ENCODE measurements at places on chromosomes 11 and 22.

GRCh38 chr22:48961705-48962104 is 866.0 kb downstream of the BRD1 start:
- DNase-seq, result no peak

GRCh38 chr11:69948256-69949141 is 129.3 kb upstream of the FGF3 start:
- DNase-seq, result no peak

DNA sequence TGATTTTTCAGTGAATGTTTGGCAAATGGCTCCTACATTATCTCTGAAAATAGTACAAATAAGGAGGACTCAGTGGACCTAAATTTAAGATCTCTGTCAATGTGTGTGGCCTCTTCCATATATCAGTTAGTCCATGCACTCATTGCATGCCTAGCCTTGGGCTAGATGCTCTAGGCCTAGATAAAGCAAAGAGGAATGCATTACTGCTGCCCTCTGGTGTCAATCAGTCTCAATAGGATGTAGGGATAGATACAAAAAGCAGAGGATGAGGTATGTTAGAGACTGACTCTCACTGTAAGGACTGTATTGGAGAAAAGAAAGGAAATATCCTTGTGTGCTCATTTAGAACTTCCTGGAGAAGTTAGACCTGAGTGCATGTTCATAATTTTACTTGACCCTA is 42.0 kb downstream of the MS4A2 start:
- peak; percentile 27 for DNase-seq

- DNase-seq, result no peak
Measured at GRCh38 chr11:2537896-2538724, 93.3 kb downstream of the KCNQ1 start.

- peak; percentile 39 for DNase-seq
Measured at GRCh38 chr22:25051983-25052710, 99.6 kb downstream of the KIAA1671 start.

GRCh38 chr22:42837556-42837955 is 19.5 kb downstream of the ARFGAP3 start:
- no peak for DNase-seq

GRCh38 chr11:20211691-20212090 is 51.4 kb upstream of the DBX1 start:
- no peak for DNase-seq

DNA sequence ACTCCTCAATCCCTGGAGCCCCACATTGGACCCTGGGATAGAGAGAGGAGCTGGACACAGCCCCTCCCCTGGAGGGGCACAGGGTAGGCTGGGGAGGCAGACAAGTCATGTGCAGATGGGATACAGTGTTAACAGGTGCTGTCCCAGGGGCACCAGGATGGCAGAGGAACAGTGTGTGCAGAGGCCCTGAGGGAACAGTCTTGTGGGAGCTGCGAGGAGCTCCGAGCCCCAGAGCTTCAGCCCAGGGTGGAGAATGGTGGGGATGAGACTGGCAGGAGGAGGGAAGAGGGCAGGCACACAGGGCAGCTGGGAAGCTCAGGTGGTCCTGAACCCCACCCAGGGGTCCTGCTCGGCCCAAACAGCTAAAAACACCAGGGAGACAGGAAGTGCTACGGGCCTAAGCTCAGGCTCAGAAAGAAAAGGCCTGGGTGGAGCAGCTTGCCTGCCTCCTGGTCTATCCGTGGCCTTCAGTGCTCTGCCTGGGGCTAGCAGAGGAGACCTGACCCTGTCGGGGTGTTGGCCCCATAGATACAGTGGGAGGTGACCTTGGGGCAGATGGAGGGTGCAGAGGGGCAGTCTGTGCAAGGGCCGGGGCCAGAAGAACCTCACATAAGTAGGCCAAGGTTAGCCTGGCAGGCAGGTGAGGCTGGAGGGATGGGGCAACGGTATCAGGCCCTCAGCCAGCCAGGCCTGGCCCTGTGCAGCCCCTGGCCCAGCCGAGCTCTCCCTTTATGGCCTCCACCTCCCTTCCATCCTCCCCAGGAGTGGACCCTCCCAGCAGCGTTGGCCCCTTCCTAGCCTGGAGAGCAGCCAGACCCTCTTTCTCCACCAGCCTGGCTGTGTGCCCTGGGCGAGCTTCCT is 15.4 kb downstream of the CAPN5 start:
- no peak for DNase-seq

GRCh38 chr11:61065955-61066638 is 36.2 kb upstream of the CD5 start:
- no peak for DNase-seq

DNA sequence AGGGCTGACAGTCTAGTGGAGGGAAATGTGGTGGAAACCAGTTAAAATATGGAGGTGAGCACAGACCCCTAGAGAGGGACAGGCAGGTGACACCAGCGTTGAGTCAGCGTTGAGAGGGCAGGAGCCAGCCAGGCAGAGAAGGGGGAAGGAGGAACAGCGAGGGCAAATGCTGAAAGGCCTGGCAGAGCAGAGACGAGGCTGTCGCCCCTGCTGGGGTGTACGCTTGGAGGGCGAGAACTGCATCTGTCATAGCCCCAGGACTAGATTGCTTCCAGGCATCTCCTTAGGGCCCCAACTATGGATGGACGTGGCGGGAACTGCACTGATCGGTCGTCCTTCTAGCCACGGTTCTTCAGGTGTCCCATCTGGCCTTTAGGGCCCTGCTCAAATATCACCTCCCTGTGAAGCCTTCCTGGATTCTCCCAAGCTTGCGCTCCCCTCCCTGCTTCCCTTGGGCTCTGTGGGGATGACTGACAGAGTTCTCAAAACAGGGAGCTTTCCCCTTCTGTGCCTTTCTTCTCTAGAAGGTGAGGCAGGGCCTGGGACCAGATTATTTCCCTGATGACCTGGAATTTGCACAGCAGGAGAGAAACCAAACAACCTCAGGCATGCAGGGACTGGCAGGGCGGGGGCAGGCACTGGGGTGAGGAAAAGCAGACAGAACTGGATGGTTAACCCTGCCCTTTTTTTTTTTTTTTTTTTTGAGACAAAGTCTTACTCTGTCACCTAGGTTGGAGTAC is 11.1 kb downstream of the SYNGR1 start:
- DNase-seq, result no peak

GRCh38 chr22:23117891-23118646 is 23.7 kb downstream of the RSPH14 start:
- DNase-seq, result no peak

DNA sequence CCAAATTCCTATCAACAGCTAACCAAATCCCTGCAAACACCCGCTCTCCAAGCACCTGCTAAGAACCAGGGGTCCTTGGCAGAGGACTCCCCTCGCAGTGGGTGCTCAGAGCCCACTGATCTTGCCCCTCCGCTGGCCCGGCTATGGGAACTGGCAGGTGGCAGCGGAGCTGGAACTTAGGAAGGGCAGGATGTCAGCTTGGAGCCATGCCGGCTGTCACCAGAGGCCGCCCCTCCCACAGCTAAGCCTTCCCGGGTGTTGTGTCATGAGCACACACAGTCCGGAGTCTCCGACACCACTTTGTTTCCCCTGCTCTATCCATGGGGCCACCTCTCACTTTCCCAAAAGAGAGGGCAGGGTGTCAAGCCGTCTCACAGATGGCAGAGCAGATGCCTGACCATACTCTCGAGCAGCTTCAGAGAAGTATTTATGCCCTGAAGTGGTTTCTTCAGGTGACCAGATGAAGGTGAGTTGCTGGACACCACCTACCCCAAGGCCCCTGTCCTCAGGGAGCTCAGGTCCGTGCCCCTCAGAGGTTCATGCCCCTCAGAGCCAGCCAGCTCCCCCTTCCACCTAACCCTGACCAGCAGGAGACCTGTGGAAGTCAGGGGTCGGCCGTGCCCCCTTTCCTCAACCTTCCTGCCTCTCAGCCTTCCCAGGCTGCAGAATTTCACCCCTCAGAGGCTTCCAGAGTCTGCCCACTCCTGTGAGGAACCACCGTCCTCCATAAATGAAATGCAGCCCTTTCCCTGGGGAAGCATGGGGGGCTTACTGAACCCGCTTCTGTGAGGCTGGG is 545.7 kb upstream of the B3GAT1 start:
- DNase-seq, result no peak

GRCh38 chr11:69816671-69817070 is 2.5 kb downstream of the FGF3 start:
- no peak for DNase-seq

GRCh38 chr22:34688825-34689224 is 377.1 kb upstream of the ISX start:
- no peak for DNase-seq

- DNase-seq, result no peak
Measured at GRCh38 chr11:41053894-41054293, 405.6 kb downstream of the LRRC4C start.

- no peak for DNase-seq
Measured at GRCh38 chr11:134345237-134345550, 13.4 kb downstream of the GLB1L2 start.

DNA sequence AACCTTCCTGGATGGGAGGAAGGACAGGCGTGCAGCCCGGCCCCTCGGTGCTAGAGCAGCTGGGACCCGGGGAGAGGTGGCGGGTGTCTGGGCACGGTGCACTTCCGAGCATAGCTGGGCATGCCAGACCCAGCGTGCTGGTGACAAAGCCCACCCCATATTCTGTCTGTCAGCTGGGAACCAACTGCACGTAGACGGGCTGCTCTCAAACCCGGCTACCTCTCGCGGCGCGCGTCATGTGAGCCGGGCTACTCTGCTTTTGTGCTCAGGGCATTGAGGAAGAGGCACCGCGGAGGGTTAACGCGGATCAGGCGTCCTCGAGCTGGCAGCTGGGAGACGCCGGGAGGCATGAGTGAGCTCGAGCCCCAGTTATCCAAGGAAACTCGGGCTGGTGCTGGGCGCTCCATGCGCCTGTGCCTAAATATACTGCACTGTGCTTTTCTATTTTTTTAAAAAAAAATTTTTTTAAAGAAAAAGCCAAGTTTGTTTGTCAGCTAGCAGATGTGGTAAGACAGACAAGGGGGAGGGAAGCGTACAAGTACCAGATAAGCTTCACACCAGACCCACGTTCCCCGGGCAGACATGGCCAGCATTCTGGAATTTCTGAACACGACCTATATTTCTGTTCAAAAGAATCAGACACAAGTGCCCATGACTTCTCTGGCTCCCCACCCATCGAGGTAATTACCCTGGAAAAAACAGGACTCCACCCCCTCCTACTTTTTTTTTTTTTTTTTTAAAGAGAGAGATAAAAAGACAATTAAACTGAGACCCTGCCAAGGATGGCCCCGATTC is 425.6 kb downstream of the SHANK2 start:
- DNase-seq, result peak; percentile 81

GRCh38 chr11:110827276-110827675 is 115.0 kb upstream of the ARHGAP20 start:
- no peak for DNase-seq

DNA sequence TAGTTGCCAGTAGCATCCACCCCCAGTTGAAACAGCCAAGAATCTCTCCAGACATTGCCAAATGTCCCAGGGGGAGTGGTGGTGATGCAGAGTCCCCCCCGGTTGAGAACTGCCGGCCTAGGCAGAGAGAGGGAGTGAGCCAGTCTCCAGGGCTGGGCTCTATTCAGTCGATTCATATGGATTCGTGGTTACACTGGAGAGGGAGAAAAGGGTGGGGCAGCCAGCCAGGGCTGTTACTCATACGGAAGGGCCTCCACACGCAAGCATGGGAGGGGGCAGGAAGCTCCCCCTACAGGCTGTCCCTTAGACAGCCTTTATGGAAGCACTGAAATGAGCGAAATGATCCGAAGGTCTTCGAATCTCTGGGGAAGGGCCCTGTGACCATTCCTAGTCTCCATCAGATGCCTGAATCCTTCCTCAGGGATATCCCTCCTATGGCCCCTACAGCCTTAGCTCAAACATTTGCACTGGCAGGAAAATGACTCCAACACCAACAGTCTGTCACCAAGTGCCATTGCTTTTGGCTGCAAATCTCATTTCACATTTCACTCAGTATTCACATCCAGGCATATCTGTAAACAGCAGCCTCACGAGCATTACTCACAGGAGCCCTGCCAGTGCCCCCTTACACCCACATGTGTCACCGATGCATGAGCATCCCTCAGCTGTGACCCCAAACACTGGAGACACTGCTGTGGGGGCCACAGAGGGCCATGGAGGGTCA is 18.4 kb upstream of the TLCD5 start:
- DNase-seq, result no peak

- no peak for DNase-seq
Measured at GRCh38 chr11:105878510-105878909, 143.5 kb downstream of the MSANTD4 start.

GRCh38 chr11:3109921-3110706 is 52.9 kb upstream of the CARS1 start:
- DNase-seq, result peak; percentile 10

GRCh38 chr22:47266329-47266728 is 503.9 kb downstream of the TBC1D22A start:
- no peak for DNase-seq

- DNase-seq, result peak; percentile 28
Measured at GRCh38 chr22:32880893-32881596, 79.5 kb downstream of the TIMP3 start.

DNA sequence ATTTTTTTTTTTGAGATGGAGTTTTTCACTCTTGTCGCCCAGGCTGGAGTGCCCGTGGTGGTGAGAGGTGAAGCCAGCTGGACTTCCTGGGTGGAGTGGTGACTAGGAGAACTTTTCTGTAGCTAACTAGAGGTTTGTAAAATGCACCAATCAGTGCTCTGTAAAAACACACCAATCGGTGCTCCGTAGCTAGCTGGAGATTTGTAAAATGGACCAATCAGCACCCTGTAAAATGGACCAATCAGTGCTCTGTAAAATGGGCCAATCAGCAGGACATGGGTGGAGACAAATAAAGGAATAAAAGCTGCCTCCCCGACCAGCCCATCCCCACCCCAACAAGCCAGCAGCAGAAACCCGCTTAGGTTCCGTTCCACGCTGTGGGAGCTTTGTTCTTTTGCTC is 4.4 kb upstream of the RAPSN start:
- DNase-seq, result no peak

DNA sequence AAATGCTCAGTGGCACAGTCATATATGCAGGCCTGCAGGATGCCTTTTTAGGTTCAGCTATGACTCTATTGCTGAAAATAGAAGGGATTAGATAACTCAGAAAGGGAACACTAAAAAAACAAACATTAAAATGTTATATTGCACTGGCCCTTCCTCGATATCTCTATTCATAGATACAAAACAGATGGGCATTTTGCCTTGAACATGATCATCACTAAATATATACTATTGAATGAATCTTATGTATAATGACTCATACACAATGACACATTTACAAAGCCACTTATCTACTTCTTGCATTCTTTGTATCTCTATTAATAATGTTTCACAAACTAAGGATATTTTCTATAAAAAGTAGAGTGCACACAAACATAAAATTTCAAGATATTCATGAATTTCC is 2352.8 kb upstream of the RAG2 start:
- DNase-seq, result no peak

DNA sequence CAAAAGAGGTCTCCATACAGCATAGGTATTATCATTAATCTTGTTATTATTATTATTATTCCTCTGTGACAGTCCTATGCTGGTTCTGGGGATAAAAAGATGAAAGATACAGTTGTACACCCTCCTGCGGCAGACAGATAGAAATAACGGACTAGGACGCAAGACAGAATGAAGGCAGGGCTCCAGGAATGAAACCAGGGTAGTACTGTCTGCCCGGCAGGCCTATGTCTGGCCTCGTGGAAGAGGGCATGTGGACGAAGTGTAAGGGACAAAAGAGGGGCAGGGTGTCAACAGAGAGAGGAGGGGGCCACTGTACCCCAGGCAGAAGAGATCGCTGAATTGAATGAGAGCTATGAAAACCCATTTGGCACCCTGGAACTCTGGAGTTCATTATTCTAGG is 25.2 kb downstream of the DSCAML1 start:
- no peak for DNase-seq

GRCh38 chr11:84719935-84720577 is 907.1 kb downstream of the DLG2 start:
- DNase-seq, result no peak

Measured in NCI-H1105 (cell line).